ENCODE measurements at places on chromosomes 1 and 21.

DNA sequence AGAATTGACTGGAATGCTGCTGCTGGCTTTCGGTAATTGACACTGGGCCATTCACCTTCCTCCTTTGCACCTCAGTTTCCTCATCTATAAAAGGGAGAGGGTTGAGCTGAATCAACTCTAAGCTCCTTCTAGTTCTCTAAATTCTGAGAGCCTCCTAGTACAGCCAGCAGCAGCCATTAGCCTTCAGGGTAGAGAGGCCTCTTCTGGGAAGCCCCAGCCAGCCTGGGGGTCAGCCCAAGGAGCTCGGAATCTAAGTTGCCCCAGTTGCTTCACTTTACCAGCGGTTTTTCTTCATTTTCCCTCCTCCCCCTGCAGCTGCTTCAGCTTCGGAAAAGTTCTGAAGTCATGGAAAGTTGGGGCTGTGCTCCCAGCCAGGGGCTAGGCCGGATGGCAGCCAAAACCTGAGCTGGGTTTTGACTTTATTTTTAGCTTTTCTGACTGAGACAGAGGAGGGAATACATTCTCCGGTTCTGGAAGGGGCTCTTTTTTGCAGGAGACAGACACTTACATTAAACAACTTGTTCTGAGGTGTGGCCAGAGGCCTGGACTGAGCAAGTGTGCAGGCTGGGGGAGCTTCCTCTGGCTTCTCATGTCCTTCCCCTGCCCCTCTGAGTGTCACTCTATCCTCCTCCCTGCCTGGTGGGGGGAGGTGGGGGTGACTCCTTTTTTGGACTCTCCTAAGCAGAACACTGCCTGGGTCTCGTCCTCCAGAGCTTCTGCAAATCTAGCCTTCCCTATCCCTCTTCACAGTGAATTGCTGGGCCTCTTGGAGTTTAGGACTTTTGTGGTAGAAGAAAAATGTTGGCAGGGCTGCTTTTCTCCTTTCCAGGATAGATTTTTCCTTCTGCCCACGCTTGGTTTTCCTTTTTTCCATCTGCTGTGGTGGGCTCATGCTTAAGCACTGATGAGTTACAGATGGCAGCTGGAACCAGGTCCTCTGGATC, 14.4 kb downstream of the LMNA start:
- no peak for DNase-seq

DNA sequence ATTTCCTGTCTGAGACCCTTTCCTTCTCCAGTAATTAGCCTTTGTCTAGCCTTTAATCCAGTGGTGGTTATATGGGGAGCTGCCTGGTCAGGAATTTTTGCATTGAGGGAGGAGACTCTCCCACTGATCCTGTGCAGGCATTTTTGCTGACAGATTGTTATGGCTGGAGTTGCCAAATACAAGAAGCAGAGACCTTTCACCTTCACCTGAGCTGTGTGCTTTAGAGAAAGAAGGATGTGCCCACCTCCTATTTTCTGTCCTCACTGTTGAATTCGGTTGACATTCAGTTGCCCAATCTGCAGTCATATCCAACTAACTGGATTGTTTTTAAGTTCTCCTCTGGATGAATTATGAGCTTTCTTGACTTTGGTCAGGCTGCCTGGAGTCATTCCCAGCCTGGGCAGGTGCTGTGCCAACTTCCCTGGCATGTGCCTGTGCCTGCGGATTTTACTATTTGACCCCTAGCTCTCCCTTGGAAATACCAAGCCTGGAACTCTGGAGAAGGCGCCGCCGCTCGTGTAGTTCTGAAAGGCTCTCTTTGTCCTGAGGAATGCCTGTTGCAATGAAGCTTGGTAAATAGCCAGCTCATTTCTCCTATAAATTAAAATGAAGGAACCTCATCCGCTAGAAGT, 143.9 kb downstream of the NOS1AP start:
- no peak for DNase-seq

DNA sequence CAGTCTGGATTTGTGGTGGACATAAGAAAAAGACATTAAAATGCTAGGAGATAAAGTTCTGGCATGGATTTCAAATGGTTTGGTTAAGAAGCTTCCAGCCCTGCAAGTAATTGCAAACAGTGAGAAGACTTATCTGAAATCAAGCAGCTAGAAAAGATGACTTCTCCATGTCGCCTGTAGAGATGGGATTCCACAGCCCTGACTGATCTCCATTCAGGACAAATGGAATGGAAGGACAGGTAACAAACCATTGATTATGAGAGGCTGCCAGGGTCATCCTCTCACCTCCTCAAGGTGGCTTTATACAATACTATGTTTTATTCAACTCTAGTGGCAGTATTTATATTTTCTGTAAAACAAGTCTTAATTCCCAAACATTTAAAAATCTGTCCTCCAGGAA, 237.9 kb downstream of the HLX start:
- no peak for DNase-seq

DNA sequence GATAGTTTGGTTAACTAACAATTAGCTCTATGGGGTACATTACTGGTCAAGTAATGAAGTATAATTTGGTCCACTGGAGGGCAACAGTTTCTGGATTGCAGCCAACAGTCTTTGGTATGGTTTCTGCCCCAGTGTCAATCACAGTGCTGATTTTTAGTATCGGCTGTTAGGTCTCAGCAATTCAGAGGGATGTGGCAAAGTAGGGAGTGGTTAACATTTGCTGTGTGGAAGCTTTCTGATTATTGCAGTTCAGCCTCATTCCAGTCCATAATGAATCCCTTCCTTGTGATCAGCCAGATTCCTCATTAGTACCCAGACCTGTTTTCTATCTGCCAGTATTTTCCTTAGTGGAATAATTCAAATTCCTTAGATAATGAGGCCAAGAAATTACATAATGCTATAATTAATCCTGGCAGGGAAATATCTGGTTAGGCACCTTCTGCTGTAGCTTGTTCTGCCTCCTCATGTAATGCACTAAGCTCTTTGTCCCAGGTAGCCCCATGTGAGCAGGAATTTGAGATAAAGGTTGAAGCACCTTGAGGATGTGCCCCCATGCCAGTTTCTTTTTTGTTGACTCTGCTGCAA, 14.0 kb downstream of the F3 start:
- DNase-seq, result no peak

- DNase-seq, result no peak
Observed at GRCh38 chr1:98315309-98315708, 346.2 kb upstream of the SNX7 start.

Data from activated CD8-positive, alpha-beta memory T cell treated with anti-CD3 and anti-CD28 coated beads for 24 hours (primary cell).